Naive B cell (primary cell): ENCODE measurements at places on chromosomes 2 and 18. TPM values are rescaled to one million over a fixed set of nuclear protein-coding genes. Genes with fewer than 3 reads are reported as not detected.

- DNase-seq = no peak
Observed at GRCh38 chr2:179470089-179470488, 205.5 kb upstream of the SESTD1 start.

DNA sequence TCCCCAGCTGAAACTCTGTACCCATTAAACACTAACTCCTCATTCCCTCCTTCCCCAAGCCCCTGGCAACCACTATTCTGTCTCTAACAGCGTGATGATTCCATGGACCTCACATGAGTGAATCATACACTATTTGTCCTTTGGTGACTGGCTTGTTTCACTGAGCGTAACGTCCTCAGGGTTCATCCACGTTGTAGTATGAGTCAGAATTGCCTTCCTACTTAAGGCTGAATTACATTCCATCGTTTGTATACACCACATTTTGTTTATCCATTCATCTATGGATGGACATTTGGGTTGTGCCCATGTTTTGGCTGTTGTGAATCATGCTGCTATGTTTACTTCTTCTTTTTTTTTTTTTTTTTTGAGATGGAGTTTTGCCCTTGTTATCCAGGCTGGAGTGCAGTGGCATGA lies 19.6 kb upstream of the CABLES1 start:
- DNase-seq = no peak

GRCh38 chr2:125596612-125597011 lies 1059.3 kb upstream of the GYPC start:
- no peak for DNase-seq

GRCh38 chr2:3005859-3006501 lies 371.6 kb downstream of the EIPR1 start:
- no peak for DNase-seq

DNA sequence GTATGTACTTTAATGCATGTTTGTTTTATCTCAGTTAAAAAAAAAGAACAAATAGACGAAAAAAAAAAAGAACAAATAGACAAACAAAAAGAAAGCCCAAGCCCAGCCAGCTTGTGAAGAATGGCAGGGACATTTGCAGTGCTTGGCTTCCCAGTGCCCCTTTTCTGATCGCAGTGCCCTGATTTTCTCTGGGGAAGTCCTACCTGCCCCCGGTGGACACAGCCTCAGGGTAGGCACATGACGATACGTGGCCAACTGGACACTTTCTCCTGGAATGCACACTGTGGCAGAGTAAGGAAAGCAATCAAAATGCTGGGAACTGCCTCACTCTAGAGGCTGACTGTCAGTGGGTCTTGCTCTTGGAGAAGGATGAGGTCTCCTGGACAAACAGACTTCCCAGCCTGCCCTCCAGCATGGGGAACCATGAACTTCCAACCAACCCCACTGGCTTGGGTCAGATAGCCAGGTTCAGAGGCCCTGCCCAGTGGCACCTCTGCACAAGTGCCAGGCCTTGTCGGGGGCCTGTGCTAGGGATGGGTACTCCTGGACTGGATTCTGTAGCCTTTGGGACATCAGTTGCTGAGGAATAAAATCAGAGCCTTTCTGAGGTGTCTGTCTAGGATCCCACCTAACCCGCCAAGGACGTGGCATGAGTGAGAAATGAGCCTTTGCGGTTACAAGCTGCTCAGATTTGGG lies 76.7 kb downstream of the INHBB start:
- DNase-seq = no peak

DNA sequence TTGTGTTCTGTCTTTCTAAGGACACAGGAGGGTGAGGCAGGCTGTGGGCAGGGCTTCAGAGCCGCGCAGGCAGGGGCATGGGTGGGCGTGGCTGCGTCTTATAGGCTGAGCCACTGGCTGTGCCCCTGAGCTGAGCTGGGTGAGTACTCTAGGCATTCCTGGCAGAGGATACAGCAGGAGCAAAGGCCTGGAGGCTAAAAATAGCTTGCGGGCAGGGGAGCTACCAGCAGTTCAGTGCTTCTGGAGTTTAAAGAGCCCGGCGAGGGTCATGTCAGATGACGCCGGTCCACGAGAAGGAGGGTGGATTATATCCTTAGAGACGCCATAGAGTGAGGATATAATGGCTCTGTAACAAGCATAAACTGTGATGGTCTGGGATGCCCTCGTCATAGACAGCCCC lies 31.5 kb upstream of the PDIA6 start:
- no peak for DNase-seq

- no peak for DNase-seq
Observed at GRCh38 chr2:37742286-37742685, 70.8 kb upstream of the CDC42EP3 start.

- DNase-seq = no peak
Observed at GRCh38 chr2:189302274-189302948, 122.8 kb upstream of the COL5A2 start.

DNA sequence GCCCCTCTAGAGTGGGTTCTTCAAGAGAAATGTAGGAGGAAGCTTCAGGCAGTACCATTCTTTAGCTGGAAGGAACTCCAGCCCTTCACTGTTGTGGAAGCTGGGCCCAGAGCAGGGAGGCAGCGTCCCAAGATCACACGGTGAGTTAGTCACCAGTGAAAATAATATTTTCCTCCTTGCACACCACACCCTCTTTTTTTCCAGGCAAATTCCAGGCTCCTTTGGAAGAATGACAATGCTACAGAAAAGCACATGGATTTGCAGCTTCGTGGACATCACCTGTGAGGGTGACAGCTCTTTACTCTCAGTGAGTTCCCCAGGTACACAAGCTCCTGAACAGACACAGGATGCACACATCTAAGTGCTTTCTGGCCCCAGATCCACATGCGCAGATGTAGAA lies 157.1 kb downstream of the COL6A3 start:
- DNase-seq = no peak

GRCh38 chr2:834233-834632 lies 116.4 kb upstream of the SNTG2 start:
- no peak for DNase-seq

DNA sequence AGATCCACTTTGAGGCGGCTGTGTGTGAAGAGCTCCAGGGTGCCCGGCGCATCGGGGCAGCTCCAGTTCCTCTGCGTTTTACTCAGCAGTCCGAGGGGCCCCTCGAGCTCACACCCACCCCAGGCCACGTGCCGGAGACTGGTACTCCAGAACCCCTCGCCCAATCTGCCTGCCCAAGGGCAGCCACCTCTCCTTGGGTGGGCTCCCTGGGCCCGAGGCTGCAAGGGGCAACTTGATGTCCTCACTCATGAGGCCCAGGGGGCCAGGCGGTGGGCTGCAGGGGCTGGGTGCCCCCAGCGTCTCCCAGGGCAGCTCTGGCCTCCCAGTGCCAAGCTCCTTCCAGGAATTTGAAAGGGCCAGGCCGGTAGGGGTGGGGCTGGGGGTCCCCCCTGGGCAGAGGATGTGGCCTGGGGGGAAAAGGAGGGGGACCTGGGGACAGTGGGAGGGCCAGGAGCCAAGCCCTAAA lies 16.7 kb downstream of the RAMP1 start:
- DNase-seq = no peak

GRCh38 chr2:104766683-104767082 lies 87.2 kb upstream of the POU3F3 start:
- DNase-seq = no peak

- no peak for DNase-seq
Observed at GRCh38 chr2:235320326-235320725, 173.5 kb upstream of the AGAP1 start.

DNA sequence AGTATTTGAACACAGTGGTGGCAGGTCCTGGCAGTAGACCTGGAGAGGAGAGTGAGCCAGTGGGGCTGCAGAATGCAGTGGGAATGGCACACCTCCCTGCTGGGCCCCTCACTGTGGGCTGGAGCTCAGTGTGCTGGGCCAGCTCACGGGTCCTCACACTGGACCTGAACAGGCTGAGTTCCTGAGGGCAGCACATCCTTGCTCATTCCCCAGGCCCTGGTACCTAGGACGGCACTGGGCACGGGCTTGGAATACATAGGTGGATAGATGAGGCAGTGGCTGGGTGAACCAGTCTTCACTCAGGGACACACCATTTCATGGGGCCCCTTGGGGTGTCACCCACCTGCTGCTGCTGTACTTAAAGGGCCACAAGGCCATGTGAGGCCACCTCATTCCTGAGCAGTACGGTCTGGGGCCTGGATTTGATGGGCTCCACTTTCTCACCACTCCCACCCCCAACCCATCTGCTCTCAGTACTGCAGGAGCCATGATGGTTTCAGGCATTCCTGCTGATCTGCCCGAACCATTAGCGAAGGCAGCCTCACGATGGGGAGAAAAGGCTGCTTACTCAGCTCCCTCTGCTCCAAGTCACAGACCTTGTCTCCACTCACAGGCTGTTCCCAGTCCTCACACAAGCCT lies 4.2 kb downstream of the TMEM177 start:
- DNase-seq = no peak

GRCh38 chr18:66393463-66393862 lies 210.4 kb downstream of the CDH19 start:
- no peak for DNase-seq

DNA sequence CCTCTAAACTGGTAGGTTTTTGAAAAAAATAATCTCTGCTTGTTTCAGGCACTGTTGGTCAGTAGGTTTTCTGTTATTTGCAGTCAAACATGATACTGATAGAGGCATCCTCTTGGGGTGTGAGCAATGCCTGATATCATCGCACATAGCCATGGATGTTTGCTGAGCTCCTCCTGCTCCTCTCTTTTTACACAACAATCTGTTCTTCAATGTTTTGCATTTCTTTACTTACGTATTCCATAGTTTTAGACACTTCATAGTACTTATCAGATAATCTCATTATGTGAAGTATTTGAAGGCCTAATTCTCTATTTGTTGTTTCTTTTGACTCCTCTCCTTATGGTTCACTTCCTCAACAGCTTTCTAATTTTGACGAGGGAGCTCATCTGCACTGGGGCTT lies 23.0 kb upstream of the HS6ST1 start:
- no peak for DNase-seq

DNA sequence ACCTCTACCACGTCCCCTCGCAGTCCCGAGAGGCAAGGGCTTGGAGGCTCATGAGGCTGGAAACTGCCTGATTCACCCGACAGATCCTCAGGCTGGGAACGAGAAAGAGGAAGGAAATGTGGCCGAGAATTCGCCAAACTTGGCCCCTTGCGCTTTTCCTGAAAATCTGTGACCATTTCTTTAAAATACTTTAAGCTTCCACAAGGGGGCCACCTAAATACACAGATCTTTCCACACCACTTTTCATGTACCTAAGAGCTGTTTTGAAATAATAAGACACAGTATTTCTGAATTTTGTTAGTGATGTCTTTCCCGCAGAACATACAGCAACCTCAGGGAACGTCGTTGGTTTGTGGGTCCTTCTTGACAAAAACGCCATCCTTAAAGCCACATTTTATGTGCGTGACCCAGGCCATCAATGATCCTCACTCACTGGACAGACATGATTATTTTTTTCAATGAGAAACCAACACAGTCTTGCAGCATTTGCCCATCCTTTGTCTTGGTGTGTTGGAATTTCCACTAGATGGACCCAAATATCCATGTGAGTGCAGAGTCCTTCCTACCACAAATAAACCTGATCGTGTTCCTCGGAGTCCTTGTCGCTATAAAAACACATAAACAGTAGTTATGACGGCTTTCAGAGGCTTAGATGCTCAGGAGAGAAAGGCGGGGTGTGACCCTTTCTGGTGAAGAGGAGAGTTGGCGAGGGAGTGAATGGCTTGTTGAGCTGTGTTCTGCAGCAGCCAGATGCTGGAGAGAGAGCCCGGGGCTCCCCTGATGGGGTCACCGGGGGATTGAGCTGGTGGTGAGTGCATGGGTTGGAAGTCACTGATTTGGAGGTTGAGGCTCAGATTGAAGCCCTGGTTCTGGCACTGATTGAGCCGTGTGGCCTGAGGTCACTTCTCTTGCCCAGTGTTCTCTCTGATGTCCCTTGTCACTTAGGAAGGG lies 25.0 kb downstream of the DCDC2C start:
- DNase-seq = no peak

- no peak for DNase-seq
Observed at GRCh38 chr2:204260901-204261300, 284.4 kb upstream of the PARD3B start.

GRCh38 chr18:31738460-31739407 lies 21.9 kb downstream of the SLC25A52 start:
- DNase-seq = no peak

- DNase-seq = no peak
Observed at GRCh38 chr2:127663566-127664064, 11.7 kb downstream of the LIMS2 start.

GRCh38 chr2:148967578-148967977 lies 70.9 kb upstream of the LYPD6B start:
- DNase-seq = no peak

DNA sequence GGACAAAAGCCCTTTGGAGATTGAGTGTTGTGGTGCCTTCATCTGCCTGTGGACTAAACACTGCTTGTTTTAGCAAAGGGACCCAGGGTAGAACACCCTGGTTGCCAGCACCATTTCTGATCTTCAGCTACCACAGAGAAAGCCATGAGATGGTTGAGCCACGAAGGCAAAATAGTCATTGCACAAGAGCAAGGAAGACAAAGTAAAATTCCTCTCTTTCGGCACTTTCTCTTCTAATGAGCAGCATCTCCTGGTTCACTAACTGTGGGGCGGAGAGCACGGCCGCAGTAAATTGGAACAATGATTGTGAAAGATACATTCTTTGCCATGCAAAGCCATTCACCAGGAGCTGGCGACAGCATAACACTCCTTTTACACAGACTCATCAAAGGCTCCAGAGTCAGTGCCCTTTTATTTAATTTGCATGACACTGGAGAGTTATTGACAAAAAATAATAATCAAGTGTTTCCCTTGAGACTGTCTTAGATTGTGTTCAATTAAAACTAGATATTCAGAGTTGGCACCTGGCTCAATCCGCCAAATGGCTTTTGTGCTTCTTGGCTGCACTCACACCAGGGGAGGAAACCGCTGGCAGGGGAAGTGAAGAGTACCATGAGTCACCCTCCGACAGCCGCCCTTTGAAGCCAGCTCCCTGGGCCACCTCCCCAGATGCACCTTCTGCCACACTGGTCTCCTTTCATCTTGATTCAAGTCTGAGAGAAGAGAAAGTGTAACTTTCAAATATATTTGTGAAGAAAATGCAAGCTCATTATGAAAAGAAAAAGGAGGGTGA lies 100.5 kb upstream of the MEIS1 start:
- no peak for DNase-seq

- DNase-seq = no peak
Observed at GRCh38 chr2:191351298-191351697, 106.1 kb downstream of the MYO1B start.

GRCh38 chr2:201118961-201119854 lies 3.2 kb downstream of the CFLAR start:
- DNase-seq = no peak

THSD7B gene
- 0.09 TPM for polyA plus RNA-seq

DLX1 gene
- not detected for polyA plus RNA-seq

NT5C1B gene
- polyA plus RNA-seq = 0.39 TPM

CIDEA gene
- polyA plus RNA-seq = not detected

GAL3ST2 gene
- not detected for polyA plus RNA-seq

B3GNT2 gene
- 43.4 TPM for polyA plus RNA-seq

ACSL3 gene
- polyA plus RNA-seq = 28.5 TPM

PDK1 gene
- polyA plus RNA-seq = 36.5 TPM

RFTN2 gene
- polyA plus RNA-seq = 0.20 TPM

ANKRD36 gene
- polyA plus RNA-seq = 5.2 TPM

ZNF521 gene
- polyA plus RNA-seq = 0.24 TPM

ZSWIM2 gene
- polyA plus RNA-seq = not detected

SLC38A11 gene
- polyA plus RNA-seq = 8.1 TPM

AQP12B gene
- not detected for polyA plus RNA-seq

DSG4 gene
- not detected for polyA plus RNA-seq

KCNS3 gene
- polyA plus RNA-seq = 0.24 TPM

GALR1 gene
- not detected for polyA plus RNA-seq
